ENCODE measurements at places on chromosomes 4 and X.

- DNase-seq = no peak
Observed at GRCh38 chr4:133775881-133776280, 425.7 kb downstream of the PABPC4L start.

- no peak for DNase-seq
Observed at GRCh38 chr4:176217510-176217909, 22.1 kb upstream of the SPATA4 start.

DNA sequence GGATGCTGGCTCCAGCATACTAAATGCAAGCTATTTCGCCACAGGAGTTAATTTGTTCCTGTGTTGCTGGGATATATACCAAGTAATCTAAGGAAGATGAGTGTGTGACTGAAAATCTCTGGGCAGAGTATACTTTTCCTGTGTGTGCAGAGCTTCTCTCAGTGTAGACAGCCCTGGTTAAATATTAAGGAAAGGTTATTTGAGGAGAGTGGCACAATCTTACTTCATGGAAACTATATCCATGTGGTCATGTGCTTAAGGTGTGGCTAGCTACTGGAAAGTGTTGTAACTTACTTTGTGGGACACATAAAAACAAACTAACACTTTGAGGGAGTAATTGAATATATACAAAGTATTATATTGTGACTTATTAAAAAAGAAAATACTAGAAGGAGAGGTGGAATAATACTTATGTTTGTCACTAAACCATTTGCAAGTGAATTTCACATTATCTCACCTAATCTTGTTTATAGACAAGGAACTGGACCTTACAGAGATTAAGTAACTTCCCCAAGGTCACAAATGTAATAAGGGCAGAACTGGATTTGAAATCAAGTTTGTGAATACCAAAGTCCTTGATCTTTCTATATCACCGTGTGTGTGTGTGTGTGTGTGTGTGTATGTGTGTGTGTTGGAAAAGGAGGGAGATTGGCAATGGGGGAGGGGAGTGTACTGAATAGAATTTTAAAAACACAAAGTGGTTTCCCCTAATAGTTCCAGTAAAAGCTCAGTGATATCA, 408.2 kb upstream of the NR3C2 start:
- no peak for DNase-seq

DNA sequence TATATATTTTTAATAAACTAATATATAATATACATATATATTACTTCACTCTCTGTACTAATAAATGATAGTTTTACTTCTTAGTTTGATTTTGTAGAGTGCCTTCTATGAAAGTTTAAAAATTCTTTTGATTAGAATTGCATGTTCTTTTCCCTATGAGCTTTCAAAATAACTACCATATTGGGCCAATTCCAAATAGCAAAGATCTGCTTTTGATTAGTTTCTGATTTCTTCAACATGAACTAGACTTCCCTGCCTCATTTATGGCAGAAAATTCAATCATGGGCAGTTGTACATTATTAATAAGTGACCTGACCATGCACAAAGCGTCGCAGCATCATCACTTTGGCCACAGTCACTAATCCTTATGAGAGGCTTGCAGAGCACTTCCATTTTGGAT, 48.9 kb upstream of the TEX13A start:
- DNase-seq = no peak

- DNase-seq = no peak
Observed at GRCh38 chr4:35500812-35501211, 743.5 kb downstream of the ARAP2 start.

- no peak for DNase-seq
Observed at GRCh38 chrX:20382518-20383297, 116.0 kb upstream of the RPS6KA3 start.

GRCh38 chr4:168674077-168674747, 177.4 kb downstream of the PALLD start:
- DNase-seq = no peak

DNA sequence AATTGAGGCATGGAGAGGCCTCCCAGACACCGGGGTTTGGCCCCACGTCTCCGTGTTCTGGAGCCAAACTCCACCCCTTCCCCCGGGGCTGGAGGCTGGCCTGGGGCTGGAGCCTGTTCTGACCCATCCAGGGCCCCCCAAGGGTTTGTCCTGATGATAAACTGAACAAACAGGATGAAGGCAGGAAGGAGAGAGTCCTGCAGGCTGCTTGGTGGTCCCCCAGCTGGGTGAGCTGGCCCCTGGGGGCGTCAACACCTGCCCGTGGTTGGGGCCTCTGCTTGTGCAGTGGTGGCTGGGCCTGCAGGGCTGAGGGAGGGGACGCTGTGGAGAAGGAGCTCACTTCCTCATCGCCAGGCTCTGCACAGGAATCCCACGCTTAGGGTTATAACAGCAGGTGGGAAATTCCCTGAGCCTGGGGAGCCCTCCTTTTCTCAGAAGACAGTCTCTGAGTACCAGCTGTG, 2.3 kb downstream of the SH3TC1 start:
- no peak for DNase-seq

GRCh38 chrX:152936306-152936705, 38.4 kb downstream of the ZNF185 start:
- DNase-seq = no peak

- no peak for DNase-seq
Observed at GRCh38 chr4:3280466-3280865, 12.4 kb upstream of the RGS12 start.

GRCh38 chr4:38204339-38205035, 244.3 kb downstream of the PTTG2 start:
- DNase-seq = no peak

DNA sequence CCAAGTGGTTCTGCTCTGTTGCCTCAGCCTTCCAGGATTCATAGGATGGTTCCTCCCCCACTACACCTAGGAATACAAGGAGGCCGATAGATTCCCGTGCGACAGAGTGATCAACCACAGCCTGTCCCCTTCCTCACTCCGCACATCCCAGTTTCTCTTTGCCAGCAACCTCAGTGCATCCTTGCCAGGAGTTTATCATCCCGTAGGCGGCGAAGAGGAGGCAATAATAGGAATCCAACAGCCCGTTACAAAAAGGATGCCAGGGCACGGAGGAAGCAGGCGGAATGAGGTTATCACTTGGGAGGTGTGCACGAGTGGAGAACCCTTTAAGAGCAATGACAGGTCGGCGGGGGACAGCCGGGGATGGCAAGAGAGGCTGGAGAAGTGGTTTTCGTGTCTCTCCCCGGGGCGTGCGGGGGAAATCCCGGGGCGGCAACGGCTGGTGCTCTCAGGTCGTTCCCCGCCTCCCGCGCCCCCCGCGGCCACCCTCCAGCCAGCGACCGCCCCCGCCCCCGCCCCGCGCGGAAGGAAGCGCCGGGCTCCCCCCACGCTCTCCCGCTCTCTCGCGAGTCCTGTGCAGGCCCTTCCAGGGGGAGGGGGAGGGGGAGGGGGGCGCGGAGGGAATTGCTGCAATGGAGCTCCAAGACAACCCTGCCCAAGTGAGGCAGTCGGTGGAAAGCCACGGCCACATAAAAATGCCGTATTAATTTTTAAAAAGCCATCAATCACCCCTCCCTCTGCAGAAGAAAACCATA, 1.6 kb downstream of the PPP3CA start:
- peak; percentile 39 for DNase-seq

DNA sequence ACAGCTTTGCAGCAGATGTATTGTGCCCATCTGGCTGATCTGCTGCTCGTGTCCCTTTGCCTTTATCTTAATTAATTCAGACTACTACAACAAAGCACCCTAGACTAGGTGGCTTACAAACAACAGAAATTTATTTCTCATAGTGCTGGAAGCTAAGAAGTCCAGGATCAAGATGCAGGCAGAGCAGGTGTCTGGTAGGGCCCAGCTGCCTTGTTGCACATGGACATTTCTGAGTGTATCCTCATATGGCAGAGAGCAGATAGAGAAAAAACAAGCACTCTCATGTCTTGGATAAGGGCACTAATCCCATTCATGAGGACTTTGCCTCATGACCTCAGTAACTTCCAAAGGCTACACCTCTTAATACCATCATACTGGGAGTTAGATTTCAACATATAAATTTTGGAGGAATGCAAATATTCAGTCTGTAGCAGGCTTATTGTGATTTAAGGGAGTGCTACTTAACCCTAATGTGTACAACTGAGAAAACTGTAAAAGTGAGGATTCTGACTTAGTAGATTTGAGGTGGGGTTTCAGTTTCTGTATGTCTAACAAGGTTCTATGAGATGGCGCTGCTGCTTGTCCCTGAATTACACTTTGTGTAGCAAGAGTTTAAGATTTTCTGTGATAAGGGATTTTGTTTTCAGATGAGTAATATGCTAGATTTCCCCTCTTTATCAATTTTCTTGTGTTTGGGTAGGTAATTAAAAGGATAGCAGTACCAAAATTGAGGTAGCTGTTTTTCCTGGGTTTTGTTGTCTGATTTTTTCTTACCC, 473.2 kb upstream of the TECRL start:
- DNase-seq = no peak

GRCh38 chrX:136589966-136590365, 58.0 kb downstream of the VGLL1 start:
- DNase-seq = no peak

- DNase-seq = no peak
Observed at GRCh38 chr4:168723569-168723968, 226.7 kb downstream of the PALLD start.

GRCh38 chr4:165458471-165458870, 79.7 kb downstream of the CPE start:
- DNase-seq = no peak

- DNase-seq = no peak
Observed at GRCh38 chrX:123298026-123298425, 113.9 kb downstream of the GRIA3 start.

GRCh38 chr4:109395694-109396093, 37.9 kb upstream of the SEC24B start:
- no peak for DNase-seq

- no peak for DNase-seq
Observed at GRCh38 chr4:128880662-128881061, 71.2 kb downstream of the JADE1 start.

DNA sequence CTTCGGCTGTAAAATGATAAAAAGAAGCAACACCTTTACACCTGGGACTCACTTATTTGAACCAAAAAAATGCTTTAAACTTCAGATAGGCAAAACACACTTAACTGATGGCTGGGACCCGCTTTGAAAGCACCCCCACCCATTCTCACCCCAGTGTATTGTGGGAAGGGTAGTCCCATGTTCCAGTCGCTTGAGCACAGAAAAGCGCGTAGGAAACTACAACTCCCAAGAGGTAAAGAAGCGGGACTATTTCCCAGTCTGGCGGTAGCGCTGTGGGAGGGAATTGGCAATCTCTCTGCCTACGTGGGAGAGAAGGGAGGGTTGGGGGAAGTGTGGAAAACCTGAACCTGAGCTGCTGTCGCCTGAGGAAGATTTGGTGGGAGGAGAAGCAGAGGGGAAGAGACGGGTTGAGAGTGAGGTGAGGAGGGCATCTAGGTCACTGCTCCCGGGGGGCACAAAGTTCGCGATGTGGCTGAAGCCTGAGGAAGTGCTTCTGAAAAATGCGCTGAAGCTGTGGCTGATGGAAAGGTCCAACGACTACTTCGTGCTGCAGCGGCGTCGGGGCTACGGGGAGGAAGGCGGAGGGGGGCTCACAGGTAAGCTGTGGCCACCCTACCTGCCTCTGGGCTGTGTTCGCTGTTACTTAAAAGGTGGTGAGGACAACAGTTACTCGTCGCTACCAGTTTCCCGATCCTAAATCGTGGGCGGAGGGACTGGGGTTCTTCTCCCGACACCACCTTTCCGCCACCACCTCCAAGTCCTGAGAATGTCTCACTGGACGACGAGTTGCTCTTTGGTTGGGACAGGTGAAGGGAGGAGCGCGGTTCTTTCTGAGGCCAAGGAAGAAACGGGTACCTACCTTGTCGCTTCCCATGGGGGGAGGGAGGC, at the start of gene TBC1D8B:
TBC1D8B (plus strand) TSS at position 286 of the 888 bp plus-strand sequence; CDS start at position 467, 181 bp downstream.
- no peak for DNase-seq

DNA sequence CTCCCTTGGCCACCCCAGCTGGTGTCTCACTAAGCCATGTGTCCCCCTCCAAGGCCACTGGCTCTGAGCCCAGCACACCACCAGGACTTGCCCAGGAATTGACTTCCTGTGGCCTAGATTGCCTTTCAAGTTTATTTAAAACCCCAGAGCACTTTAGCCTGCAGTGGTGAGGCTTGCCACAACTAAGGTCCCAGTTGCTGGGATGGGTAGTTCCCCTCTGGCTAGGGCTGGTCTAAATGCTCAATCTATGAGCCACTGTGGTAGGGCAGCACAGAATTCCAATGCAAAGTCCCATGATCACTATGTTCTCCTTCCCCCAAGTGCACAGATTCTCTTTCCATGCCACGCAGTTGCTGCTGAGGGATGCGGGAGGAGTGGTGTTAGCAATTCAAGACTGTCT, 61.1 kb upstream of the HCCS start:
- no peak for DNase-seq

DNA sequence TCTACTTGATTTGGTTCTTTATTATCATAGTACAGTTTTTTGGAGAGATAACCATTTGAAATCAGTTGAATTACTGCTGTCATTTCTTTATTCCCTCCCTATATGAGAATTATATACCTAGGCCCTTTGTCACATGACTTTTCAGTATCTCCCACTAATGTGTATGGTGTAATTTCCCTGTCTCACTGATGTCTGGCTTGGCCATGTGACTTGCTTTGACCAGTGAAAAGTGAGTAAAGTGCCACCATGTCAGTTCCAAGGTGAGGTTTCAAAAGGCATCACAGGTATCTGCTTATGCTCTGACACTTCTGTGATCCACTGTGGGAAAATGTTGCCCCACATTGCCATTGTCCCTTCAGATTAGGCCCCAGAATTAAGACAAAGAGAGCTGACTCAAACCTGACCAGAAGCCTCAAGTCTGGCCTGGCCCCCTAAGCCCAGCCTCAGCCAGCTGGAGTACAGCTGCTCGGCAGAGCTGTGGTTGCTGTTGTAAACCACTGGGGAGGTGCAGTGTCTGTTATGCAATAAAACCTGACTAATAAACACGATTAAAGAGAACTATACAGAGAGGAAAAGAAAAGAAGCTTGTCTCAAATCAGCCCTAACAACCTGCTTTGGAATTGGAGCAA, 27.5 kb downstream of the SETD7 start:
- DNase-seq = no peak

DNA sequence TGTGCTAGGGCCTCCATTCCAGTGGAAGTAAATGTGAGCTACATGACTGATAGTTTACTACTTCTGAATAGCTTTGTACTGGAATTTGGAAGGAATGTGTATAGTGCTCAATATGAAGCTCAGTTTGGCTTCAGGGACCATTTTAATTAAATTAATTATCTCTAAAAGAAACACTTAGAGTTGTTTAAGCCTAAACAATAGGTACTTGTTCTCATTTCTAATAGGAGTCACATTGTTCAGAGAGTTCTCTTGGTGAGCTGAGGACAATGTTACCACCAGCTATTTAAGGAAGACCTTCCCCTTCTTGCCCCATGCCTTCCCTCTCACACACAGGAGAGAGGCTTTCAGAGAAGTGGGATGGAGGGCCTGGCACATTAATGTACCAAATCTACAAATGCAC, 78.3 kb downstream of the CHIC2 start:
- DNase-seq = no peak

GRCh38 chr4:83115656-83116285, 1.2 kb upstream of the PLAC8 start:
- no peak for DNase-seq

- no peak for DNase-seq
Observed at GRCh38 chr4:66906314-66906713, 639.0 kb downstream of the CENPC start.

GRCh38 chr4:154781983-154782293, 866 bp downstream of the RBM46 start:
- DNase-seq = no peak
